Stimulated activated CD8-positive, alpha-beta memory T cell treated with anti-CD3 and anti-CD28 coated beads, Interleukin-15, amount 100 ng/mL, for 1 hour (primary cell): ENCODE measurements at places on chromosomes 6 and 20.
A peak's percentile ranks its signal among the peaks of the same experiment; 100 is the strongest.

DNA sequence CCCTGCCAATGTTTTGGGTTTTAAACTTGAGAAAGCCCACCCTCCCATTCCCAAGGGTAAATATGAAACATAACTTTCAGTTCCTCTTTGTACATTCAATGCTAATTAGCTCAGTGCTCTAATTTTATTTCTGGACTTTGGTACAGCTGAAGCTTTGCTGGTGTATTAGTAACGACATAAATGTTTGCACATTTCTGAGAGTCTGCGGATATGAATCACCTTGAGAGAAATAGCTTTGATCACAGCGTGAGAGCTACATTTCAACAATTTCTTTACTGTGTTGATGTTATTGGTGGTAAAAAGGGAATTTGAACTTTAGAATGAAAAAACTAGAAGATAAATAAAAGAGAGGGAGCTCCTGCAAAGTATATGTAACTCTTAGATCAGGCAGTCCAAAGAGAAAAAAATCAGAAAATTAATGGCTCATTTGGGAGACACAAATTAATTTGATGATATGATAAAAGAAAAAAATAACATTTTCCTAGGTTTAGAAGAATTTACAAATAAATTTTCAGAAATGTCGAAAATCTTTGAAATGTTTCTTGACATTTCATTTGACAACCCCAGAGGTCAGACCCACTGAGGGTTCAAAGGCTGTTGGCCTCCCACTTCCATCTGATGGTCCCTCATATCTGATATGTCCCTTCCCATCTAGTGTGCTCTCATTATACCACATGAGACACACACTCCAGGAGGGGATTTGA is 38.5 kb upstream of the CAP2 start:
- DNase-seq, result no peak

DNA sequence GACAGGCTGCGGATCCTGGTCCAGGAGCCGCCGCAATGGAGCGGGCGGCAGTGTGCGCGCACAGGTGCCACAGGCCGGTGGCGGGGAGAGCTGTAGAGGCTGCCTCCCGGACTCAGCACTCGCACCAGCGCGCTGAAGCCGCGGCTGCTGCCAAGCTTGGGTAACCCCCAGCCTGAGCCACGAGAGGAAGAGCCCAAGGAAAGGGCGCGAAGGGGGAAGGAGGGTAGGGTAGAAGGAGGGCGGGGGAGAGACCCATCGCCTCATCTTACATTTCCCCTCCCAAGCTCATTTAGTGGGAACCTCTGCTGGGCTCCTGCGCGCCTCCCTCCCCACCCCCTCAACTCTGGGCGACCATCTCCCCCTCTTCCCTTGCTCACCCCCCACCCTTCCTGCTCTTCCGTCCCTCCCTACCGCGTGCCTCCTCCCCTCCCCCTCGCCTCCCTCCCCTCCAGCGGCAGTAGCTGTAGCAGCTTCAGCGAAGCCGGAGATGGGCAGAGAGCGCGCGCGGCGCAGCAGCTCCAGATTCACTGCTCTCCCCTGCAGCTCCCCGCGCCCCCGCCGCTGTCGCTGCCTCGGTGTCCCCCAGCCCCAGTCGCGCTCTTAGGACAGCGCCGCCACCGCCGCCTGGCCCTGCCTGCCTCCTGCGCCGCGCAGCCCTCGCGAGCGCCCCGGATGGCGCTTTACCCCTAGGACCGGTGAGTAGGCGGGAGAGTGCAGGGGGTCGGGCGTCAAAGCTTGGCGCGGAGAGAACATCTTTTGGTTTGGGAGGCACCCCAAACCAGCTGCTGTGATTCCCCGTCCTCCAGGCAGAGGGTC is at the start of gene FUT9:
Gene FUT9, plus strand, starts transcription at position 457 of the 816 bp plus-strand sequence. CDS start 187,182 bp downstream, outside the sequence.
- DNase-seq, result no peak

GRCh38 chr6:5046430-5046829 is 38.7 kb upstream of the PPP1R3G start:
- no peak for DNase-seq

DNA sequence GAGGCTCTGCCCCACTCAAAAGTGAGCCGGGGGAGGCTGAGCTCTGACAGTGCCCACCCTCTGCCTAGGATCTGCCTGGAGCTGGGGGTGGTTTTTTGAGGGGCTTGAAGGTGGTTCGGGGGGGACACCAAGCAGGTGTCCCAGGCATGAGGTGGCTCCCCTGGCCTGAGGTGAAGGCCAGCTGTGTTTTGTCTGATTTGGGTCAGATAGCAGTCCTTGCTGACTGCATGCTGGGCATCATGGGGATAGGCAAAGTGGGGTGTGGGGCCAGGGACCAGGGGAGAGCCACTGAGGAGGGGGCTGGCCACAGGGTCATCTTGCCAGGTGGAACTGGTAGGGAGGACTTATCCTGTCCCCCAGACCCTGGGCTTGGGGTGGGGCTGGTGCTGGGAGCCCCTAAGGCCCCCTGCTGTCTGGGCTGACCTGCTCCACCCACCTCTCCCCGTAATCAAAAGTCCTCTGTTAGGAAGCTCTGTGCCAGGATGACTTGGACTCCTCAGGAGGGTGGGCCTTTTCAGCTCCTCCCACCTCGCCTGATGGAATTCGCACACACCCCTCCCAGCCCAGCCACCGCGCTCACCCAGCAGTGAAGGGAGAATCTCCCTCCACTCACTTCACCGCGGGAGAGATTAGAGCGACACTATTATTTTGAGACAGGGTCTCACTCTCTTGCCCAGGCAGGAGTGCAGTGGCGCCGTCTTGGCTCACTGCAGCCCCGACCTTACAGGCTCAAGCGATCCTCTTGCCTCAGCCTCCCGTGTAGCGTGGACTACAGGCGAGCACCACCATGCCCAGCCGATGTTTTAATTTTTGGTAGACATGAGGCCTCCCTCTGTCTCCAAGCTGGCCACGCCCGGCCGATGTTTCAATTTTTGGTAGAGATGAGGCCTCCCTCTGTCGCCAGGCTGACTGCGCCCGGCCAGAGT is 1.5 kb upstream of the COL9A3 start:
- DNase-seq, result no peak

GRCh38 chr20:24868396-24868927 is 80.6 kb upstream of the CST7 start:
- no peak for DNase-seq

DNA sequence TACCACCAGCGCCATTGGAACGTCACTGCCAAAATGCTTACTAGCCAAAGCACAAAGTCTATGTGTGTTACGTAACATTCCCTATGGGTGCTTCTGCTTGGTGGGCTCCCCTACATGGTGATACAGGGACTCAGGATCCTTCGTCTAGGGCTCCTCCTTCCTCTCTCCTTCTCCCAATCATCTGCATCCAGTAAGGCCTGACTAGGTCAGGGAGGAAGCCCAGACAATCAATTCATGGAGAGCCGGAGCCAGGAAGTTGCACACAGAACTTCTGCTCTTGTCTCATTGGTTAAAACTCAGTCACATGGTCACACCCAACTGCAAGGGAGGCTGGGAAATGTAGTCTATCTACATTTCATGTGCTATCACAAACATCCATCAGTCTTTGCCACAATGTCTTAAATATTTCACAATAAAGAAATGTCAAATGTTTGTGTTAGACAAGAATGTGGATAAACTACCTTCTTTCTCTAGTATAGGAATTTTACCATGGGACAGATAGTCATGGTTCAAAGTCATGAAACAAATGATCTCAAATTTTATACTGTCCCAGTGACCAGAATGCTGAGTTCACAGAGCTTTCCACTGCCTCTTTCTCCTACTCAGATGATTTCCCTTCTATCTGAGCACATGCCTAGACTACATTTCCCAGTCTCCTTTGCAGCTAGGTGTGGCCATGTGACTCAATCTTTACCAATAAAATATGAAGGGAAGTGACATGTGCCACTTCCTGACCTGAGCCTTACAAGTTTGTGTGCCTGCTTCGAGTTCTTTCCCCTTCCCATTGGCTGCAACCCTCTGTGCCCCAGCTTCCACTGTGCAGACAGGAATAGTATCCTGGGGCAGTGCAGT is 9.3 kb upstream of the KCNK15 start:
- DNase-seq, result no peak

- DNase-seq, result peak; percentile 25
Observed at GRCh38 chr20:24100370-24101011, 111.9 kb upstream of the GGTLC1 start.

DNA sequence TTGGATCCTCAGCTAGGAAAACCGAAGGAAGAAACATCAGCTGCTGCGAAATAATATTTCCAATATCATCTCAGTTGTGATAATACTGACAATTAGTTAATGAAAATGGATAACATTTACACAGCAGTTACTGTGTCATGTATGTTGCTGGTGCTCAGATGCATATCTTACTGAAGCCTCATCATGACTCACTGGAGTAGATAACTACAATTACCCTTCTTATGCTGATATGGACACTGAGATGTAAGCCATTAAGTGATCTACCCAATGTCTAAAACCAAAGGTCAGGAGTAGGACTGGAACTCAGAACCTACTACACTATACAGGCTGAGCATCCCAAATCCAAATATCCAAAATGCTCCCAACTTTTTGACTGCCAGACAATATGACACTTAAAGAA is 54.7 kb upstream of the LYRM2 start:
- no peak for DNase-seq

DNA sequence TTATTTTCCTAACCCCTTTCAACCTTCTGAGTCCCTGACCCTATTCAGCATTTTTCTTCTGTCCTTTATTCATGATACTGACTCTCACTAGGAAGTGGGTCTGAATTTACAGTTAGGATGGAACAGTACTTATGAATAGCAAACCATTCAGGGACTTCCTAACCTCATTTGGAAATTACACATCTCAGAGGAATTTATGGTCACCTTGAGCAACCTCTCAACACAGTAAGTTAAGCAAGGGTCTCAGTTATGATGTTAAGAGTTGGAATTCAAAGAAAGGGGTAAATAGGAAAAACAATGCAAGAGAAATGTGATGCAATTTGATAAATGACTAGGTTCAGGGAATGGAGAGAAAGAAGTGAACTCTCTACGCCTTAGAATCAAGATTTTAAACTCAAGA is 97.3 kb downstream of the GPR6 start:
- DNase-seq, result no peak

DNA sequence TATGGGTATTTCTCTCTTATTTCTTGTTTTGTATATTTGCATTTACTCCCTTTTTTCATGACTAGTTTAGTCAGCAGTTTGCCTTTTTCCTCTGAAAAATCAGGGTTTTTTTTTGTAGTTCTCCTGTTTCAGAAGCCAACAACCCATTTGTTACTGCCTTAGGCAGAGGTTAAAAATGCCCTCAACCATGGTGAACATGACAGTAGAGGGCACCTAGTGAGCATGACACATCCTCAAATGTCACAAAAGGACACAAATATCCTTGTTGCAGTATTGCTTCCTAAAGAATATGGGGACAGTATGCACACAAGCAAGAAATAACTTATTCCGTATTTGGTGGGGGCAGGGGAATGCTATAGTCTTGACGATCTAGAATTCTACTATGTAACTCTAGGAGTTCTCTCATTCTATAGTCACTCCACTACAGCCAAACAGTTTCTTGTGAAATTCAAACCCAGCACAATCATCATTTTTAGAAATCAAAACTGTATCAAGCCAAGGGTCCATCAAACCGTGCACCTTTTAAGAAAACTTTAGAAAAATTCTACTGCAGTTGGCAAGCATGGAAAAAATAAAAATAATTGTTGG is 47.0 kb downstream of the GOPC start:
- no peak for DNase-seq

- DNase-seq, result no peak
Observed at GRCh38 chr20:15835811-15836210, 737.4 kb downstream of the KIF16B start.

DNA sequence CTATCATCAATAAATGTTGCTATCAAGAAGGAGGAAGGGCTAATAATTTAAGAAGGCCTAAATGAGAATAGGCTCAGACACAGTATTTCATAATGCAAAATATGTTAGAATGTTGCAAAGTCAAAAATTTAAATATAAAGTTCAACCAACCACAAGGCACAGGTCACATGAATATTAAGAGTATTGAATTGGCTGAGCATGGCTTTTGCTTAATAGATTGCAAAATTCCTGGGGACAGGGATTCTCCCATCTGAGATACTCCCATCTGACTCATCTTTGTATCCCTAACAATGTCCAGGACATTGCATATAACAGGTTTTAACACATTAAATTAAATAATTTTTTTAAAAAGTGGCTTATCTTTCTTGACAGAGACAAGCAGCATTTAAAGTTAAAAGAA is 32.9 kb upstream of the UTRN start:
- DNase-seq, result no peak

GRCh38 chr20:62818592-62819493 is 2.0 kb downstream of the COL9A3 start:
- no peak for DNase-seq

- no peak for DNase-seq
Observed at GRCh38 chr6:44446626-44447300, 59.3 kb downstream of the CDC5L start.

DNA sequence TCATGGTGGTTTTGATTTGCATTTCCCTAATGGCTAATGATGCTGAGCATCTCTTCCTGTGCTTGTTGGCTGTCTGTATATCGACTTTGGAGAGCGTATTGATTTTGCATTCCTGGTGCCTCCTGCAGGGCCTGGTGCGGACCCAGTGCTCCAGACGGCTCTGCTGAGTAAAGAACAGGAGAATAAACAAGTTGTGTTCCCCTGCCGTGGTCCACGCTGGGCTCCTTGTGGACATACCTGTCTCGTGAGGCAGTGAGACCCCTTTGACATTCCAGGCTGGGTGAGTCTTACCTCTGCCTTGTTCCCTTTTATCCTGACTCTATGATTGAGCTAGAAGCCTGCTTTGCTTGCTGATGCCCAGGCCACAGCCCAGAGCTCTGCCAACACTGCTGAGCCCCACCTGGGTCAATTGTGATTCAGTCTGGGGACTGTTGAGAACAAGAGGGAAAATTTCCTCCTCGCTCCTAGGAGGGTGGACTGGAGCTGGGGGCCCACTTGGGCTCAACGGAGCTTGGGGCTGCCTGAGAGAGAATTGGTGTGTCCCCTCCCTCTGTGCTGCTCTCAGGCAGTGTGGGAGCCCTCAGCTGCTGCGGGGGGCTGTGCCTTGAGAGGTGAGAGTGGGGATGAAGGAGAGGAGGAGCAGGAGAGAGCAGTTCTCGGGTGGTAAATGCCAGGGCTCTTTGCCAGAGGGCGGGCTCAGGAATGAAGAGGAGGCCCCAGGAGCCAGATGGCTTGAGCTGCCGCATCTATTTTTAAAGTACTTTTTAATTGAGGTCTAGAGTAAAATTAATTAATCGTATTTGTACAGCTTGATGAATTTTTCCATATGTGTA is 43.7 kb upstream of the PMEPA1 start:
- DNase-seq, result no peak

DNA sequence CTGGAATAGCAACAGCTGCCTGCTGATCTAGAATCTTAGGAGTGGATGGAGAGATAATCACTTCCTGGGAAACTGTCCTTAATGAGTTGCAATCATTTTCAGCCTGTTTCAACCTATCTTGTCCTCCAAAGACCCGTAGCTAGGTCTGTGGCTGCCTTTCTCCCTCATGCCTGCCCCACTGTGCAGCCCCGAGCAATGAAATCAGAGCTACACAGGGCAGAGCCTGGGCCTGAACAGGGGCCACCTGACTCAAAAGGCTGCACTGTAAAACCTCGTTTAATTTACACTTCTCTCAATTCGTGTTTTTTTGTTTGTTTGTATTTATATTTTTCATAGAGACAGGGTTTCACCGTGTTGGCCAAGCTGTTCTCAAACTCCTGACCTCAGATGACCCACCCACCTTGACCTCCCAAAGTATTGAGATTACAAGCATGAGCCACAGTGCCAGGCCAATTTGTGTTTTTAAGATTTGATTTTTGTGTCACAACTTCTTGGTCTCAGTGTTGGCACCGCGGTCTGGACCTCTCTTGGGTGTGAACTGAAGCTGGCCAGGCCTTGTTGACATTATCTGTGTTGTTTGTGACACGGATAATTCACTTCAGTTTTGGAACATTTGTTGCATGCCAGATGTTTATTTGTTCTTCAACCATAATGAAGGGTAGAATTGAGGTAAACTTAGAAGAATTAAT is 21.5 kb downstream of the GGTLC1 start:
- no peak for DNase-seq

GRCh38 chr6:51283723-51284355 is 465.2 kb downstream of the TFAP2B start:
- DNase-seq, result no peak
